ENCODE measurements at places on chromosomes 1 and 21. TPM values are rescaled to one million over a fixed set of nuclear protein-coding genes. Genes with fewer than 3 reads are reported as not detected.

Gene CFAP107
- not detected for total RNA-seq

Gene RHOU
- 0.97 TPM for total RNA-seq

Gene GBP6
- total RNA-seq, result not detected

Gene C1orf87
- total RNA-seq, result not detected

Gene SYT11
- 25.9 TPM for total RNA-seq

Gene IL20
- total RNA-seq, result not detected

Gene HSD11B1
- not detected for total RNA-seq

Gene FDPS
- total RNA-seq, result 454 TPM

Gene RHBDL2
- 0.63 TPM for total RNA-seq

Gene RPTN
- not detected for total RNA-seq

Gene ALPL
- total RNA-seq, result 0.32 TPM

Gene TBCE
- total RNA-seq, result 12.6 TPM

Gene ADAMTSL4
- total RNA-seq, result under 0.01 TPM

Gene OR2T35
- total RNA-seq, result not detected

Gene OR2AK2
- not detected for total RNA-seq

Gene LCE2A
- not detected for total RNA-seq

Gene UQCRHL
- 7.2 TPM for total RNA-seq

Gene PLA2G5
- total RNA-seq, result 1.0 TPM

Gene TNFRSF18
- total RNA-seq, result 1.0 TPM

Gene KPRP
- total RNA-seq, result not detected

Gene FCRL2
- total RNA-seq, result not detected

Gene TNNT2
- total RNA-seq, result not detected

Gene TACSTD2
- 33.0 TPM for total RNA-seq

Data from bladder microvascular endothelial cell (primary cell).